ENCODE measurements at places on chromosomes 2 and 18.

GRCh38 chr2:200418399-200418798 is 91.5 kb downstream of the KCTD18 start:
- DNase-seq, result no peak
- H3K27me3 ChIP-seq, result no peaks in the 10 kb centered on the region
- H3K4me3 ChIP-seq, result no peak overlapping the region
- H3K27ac ChIP-seq, result no peak overlapping the region

- no peak for DNase-seq
- no peak overlapping the region for H3K27ac ChIP-seq
- no peaks in the 10 kb centered on the region for H3K36me3 ChIP-seq
- peaks cover 2% of the 10 kb centered on the region for H3K4me1 ChIP-seq
- no peak overlapping the region for H3K4me3 ChIP-seq
- no peaks in the 10 kb centered on the region for H3K27me3 ChIP-seq
Observed at GRCh38 chr18:28816155-28816554, 639.2 kb upstream of the CDH2 start.

GRCh38 chr2:100677611-100678185 is 114.9 kb downstream of the PDCL3 start:
- H3K4me1 ChIP-seq, result no peaks in the 10 kb centered on the region
- no peak for DNase-seq
- H3K36me3 ChIP-seq, result no peaks in the 10 kb centered on the region
- no peaks in the 10 kb centered on the region for H3K27me3 ChIP-seq
- no peak overlapping the region for H3K27ac ChIP-seq

GRCh38 chr18:9428301-9428706 is 47.0 kb upstream of the RALBP1 start:
- no peak overlapping the region for H3K27ac ChIP-seq
- no peaks in the 10 kb centered on the region for H3K36me3 ChIP-seq
- no peak for DNase-seq
- peaks cover 6% of the 10 kb centered on the region for H3K4me1 ChIP-seq
- H3K4me3 ChIP-seq, result no peak overlapping the region

GRCh38 chr2:174971868-174972781 is 33.1 kb downstream of the CHN1 start:
- no peaks in the 10 kb centered on the region for H3K27me3 ChIP-seq
- no peak for DNase-seq
- peak overlapping the region; percentile 0 for H3K27ac ChIP-seq
- H3K4me3 ChIP-seq, result no peak overlapping the region
- peaks cover 9% of the 10 kb centered on the region for H3K36me3 ChIP-seq

DNA sequence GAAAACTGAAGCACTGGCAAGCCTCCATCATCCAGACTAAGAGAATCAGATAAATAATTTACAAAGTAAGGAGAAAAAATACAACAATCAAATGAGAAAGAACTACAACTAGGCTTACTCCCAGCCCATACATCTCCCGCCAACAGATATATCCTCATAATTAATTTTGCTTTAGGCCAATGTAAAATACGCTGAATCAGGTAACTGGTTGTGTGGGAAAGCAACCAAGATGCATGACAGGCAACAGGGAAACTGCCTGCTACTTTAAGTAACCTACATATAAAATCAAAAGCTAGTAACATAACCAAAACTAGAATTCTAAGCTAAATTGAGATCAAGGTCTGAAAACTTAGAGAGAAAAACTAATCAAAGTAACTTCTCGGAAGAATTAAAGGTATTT is 21.5 kb downstream of the PRPF40A start:
- H3K27me3 ChIP-seq, result no peaks in the 10 kb centered on the region
- H3K36me3 ChIP-seq, result peaks cover 11% of the 10 kb centered on the region
- H3K4me3 ChIP-seq, result no peak overlapping the region
- H3K27ac ChIP-seq, result peak overlapping the region; percentile 3
- DNase-seq, result no peak
- peaks cover 16% of the 10 kb centered on the region for H3K4me1 ChIP-seq

- no peak overlapping the region for H3K27ac ChIP-seq
- no peaks in the 10 kb centered on the region for H3K27me3 ChIP-seq
- no peak overlapping the region for H3K4me3 ChIP-seq
- no peak for DNase-seq
- H3K36me3 ChIP-seq, result no peaks in the 10 kb centered on the region
Observed at GRCh38 chr2:39608686-39609441, 56.9 kb upstream of the TMEM178A start.

Measured in mesothelial cell of epicardium (in vitro differentiated cells).